ENCODE measurements at places on chromosomes 1 and 21.

GRCh38 chr1:36161641-36162531, 5.9 kb downstream of the MAP7D1 start:
- DNase-seq: no peak

- no peak for DNase-seq
Observed at GRCh38 chr1:56709269-56709880, 64.3 kb downstream of the PRKAA2 start.

DNA sequence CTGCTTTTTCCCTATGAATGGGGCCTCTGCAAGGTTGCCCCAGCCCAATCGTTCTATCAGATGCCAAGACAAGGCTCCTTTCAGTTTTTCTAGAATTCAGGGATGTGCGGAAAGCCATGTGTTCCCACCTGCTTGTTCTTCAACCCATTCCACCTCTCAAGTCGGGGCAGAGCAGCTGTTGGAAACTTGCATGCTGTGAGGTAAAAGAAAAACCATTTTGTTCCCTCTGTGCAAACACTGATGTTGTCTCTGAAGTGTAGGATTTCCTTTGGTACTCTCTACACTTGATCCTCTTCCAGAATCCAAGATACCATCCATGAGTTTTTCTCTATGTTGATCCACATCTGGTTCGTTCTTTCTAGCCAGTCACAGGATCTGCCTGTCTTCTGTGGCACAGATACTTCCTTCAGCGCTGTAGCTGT, 7.3 kb downstream of the IER5 start:
- no peak for DNase-seq

- no peak for DNase-seq
Observed at GRCh38 chr1:107934578-107934977, 30.4 kb downstream of the VAV3 start.

DNA sequence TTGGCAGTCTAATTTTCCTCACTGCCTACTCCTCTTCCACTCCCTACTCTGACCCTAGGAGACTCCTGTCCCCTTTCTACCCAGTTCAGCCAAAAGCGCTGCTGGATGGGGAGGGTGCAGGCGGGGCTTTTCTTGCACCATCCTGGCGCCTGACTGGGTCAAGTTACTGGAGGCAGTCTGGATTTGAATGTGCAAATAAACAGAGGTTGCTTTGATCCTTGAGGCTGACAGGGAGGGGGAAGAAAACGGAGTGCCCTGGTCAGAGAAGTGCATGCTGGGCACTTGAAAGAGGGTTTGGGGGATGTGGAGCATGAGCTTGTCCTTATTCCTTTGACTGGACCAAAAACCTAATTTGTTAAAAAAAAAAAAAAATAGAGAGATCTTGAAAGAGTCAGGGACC, 76.8 kb upstream of the SOX13 start:
- peak; percentile 68 for DNase-seq

- no peak for DNase-seq
Observed at GRCh38 chr1:209621741-209622655, 30.2 kb downstream of the LAMB3 start.

DNA sequence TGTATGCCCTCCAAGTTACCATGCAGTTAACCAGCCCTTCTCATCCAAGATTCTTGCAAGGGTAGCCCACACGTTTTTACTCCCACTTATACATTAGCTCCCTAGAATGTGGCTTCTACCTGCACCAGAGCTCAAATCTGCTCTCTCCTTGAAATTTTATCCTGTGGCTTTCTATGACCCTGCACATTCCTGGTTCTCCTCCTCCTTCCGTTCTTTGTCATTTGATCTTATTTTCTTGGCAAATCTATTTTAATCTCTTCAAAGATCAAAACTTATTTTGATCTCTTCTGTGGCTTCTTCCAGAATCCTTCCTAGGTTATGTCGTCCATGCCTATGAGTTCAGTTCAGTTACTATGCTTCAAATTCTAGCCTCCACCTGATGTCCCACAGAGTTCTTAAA, 115.6 kb upstream of the GUCA2B start:
- no peak for DNase-seq

GRCh38 chr1:195415584-195415983, 1192.7 kb downstream of the KCNT2 start:
- no peak for DNase-seq

- no peak for DNase-seq
Observed at GRCh38 chr21:44540741-44541288, 820 bp upstream of the KRTAP10-1 start.

DNA sequence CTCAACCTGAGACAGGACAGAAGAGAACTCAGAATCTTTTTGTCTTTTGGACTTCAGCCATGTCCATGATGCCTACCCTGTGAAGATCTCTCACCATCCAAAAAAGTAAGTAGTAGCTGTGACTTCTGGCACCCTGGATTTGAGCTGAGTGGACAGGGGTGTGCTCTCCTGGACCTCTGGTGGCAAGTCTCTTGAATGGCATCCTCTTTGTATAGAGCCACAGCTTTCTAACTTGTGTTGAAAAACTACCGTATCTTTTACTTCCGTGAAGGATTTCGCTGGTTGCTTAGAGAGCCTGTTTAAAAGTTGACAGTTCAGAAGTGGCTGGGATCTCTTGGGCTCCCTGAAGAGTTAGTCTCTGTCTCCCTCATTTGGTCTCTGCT, 1.8 kb downstream of the MFN2 start:
- DNase-seq: no peak

DNA sequence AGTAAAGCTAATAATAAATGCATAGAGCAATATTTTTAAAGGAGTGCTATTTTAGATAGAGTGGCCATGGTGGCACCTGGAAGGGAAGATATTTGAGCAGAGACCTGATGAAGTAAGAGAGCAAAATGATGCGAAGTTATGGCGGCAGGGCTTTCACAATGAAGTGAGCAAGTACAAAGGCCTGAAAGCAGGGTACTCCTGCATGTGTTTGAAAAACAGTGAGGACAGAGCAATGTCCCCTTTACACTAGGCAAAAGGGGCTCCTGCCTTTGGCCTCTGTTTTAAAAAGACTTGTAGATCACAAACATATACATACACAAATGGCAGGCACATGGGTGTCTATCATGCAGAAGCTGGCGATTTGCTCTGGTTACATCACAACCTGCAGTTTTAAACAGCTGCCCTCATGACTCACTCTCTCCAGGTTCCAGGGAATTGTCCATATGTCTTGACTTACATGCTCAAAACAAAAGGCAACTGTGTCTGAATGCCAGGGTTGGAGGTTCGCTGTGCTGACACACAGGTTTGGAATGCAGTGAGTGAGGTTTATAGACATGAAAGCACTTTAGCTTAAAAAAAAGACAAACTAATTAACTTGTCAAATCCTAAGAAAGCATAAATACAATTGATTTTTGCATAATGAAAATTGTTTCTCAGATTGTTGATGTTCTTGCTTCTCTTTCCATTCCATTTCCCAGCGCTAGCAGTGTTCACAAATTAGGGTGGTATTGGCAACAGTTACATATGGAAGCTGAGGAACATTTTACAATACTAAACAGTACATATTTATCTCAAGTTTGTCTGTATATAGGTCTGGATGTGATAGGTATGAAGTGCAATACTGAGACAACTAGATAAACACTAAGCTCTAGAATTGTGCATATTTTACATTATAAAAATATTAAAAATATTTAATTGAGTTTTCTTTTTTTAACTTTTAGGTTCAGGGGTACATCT, 313.9 kb downstream of the BARHL2 start:
- no peak for DNase-seq

Measured in sigmoid colon (tissue), 7 donors.